Thyroid gland (tissue), 4 donors: ENCODE measurements at places on chromosomes 16 and 17. TPM values are rescaled to one million over a fixed set of nuclear protein-coding genes. Genes with fewer than 3 reads are reported as not detected.

ABAT gene
- 48.6 TPM for total RNA-seq

EFNB3 gene
- 0.27 TPM for total RNA-seq

IRX3 gene
- 9.5 TPM for total RNA-seq

VASN gene
- total RNA-seq, result 47.0 TPM

IRX5 gene
- 1.3 TPM for total RNA-seq

CSH2 gene
- total RNA-seq, result not detected

MXRA7 gene
- 425 TPM for total RNA-seq

RNF43 gene
- total RNA-seq, result 4.8 TPM

CD300C gene
- not detected for total RNA-seq

ITGA3 gene
- total RNA-seq, result 156 TPM

SLC22A31 gene
- not detected for total RNA-seq

DDX42 gene
- 138 TPM for total RNA-seq

CENPT gene
- 34.8 TPM for total RNA-seq

SEPTIN1 gene
- 3.4 TPM for total RNA-seq

SLX1A gene
- 73.3 TPM for total RNA-seq

TPSG1 gene
- total RNA-seq, result not detected

EPX gene
- total RNA-seq, result not detected

NT5C3B gene
- total RNA-seq, result 122 TPM

HBQ1 gene
- total RNA-seq, result not detected

FOXO3B gene
- 8.0 TPM for total RNA-seq

TBL3 gene
- total RNA-seq, result 56.4 TPM

KDM8 gene
- total RNA-seq, result 9.9 TPM

ABCA3 gene
- 59.6 TPM for total RNA-seq

EVPLL gene
- 0.89 TPM for total RNA-seq

SMPD3 gene
- total RNA-seq, result 0.33 TPM

TMEM97 gene
- total RNA-seq, result 3.1 TPM

GPR179 gene
- 0.13 TPM for total RNA-seq
